ENCODE measurements at places on chromosomes 2 and 18. TPM values are rescaled to one million over a fixed set of nuclear protein-coding genes. Genes with fewer than 3 reads are reported as not detected.

The STPG4 gene
- total RNA-seq: not detected

The TBR1 gene
- total RNA-seq: not detected

The CNDP1 gene
- total RNA-seq: not detected

The ARHGEF33 gene
- 0.22 TPM for total RNA-seq

The ERFE gene
- 9.8 TPM for total RNA-seq

The EFEMP1 gene
- total RNA-seq: 30.0 TPM

The TRABD2A gene
- 0.58 TPM for total RNA-seq

The ADNP2 gene
- total RNA-seq: 19.4 TPM

The STRADB gene
- 31.0 TPM for total RNA-seq

The GCG gene
- not detected for total RNA-seq

The NPHP1 gene
- 5.3 TPM for total RNA-seq

The ZSWIM2 gene
- not detected for total RNA-seq

The PROKR1 gene
- 0.14 TPM for total RNA-seq

The ZNF407 gene
- total RNA-seq: 4.9 TPM

The NT5C1B gene
- not detected for total RNA-seq

The RGPD8 gene
- 2.4 TPM for total RNA-seq

The ATP6V1B1 gene
- total RNA-seq: 0.81 TPM

The GULP1 gene
- 44.1 TPM for total RNA-seq

The TNFAIP6 gene
- total RNA-seq: not detected

The MYO3B gene
- total RNA-seq: 0.35 TPM

The TCF23 gene
- not detected for total RNA-seq

The SPC25 gene
- total RNA-seq: 39.7 TPM

The KCNE4 gene
- not detected for total RNA-seq

The RAPH1 gene
- total RNA-seq: 33.4 TPM

The CNTNAP5 gene
- total RNA-seq: not detected

The CFAP221 gene
- not detected for total RNA-seq

The DPP4 gene
- 104 TPM for total RNA-seq

The SLC25A12 gene
- total RNA-seq: 8.6 TPM

The SNORC gene
- 1.2 TPM for total RNA-seq

The AGAP1 gene
- 13.5 TPM for total RNA-seq

The MC5R gene
- total RNA-seq: not detected

The MBD1 gene
- total RNA-seq: 56.5 TPM

The FNDC4 gene
- 26.6 TPM for total RNA-seq

The CABYR gene
- 11.4 TPM for total RNA-seq

The PKDCC gene
- total RNA-seq: 51.1 TPM

The TMEM198 gene
- total RNA-seq: 1.6 TPM

The CFAP53 gene
- total RNA-seq: 0.22 TPM

The FAP gene
- 0.14 TPM for total RNA-seq

The PRR30 gene
- total RNA-seq: not detected

The SERPINB4 gene
- total RNA-seq: not detected

The PUS10 gene
- total RNA-seq: 2.0 TPM

The TWIST2 gene
- 1.8 TPM for total RNA-seq

The WDR43 gene
- total RNA-seq: 80.2 TPM

The TP53I3 gene
- 46.0 TPM for total RNA-seq

The KIF1A gene
- total RNA-seq: 69.2 TPM

The C2orf80 gene
- total RNA-seq: not detected

The UGT1A4 gene
- total RNA-seq: 0.07 TPM

The ZBTB7C gene
- total RNA-seq: under 0.01 TPM

The COLEC12 gene
- 3.3 TPM for total RNA-seq

The MAP2 gene
- 4.0 TPM for total RNA-seq

The REG3A gene
- not detected for total RNA-seq

All from epithelial cell of proximal tubule (primary cell).